H4 (cell line): ENCODE measurements at places on chromosomes 16 and 17. TPM values are rescaled to one million over a fixed set of nuclear protein-coding genes. Genes with fewer than 3 reads are reported as not detected.

KIFC3 gene
- 12.2 and 27.4 TPM in 2 replicates for total RNA-seq

TLCD2 gene
- total RNA-seq, result 1.2 and 1.4 TPM in 2 replicates

GALR2 gene
- total RNA-seq, result 0.14 TPM in 1 of 2 replicates, not detected in the other

WFIKKN1 gene
- not detected in 2 replicates for total RNA-seq

ADAMTS18 gene
- total RNA-seq, result 0.10 and 0.21 TPM in 2 replicates

CHST5 gene
- total RNA-seq, result 0.04 TPM in 1 of 2 replicates, not detected in the other

SLC12A3 gene
- not detected in 2 replicates for total RNA-seq

ZSCAN10 gene
- not detected in 2 replicates for total RNA-seq

TP53TG3 gene
- not detected in 2 replicates for total RNA-seq

- no peak for DNase-seq
Observed at GRCh38 chr16:12529582-12529981, 274.1 kb downstream of the CPPED1 start.

DNA sequence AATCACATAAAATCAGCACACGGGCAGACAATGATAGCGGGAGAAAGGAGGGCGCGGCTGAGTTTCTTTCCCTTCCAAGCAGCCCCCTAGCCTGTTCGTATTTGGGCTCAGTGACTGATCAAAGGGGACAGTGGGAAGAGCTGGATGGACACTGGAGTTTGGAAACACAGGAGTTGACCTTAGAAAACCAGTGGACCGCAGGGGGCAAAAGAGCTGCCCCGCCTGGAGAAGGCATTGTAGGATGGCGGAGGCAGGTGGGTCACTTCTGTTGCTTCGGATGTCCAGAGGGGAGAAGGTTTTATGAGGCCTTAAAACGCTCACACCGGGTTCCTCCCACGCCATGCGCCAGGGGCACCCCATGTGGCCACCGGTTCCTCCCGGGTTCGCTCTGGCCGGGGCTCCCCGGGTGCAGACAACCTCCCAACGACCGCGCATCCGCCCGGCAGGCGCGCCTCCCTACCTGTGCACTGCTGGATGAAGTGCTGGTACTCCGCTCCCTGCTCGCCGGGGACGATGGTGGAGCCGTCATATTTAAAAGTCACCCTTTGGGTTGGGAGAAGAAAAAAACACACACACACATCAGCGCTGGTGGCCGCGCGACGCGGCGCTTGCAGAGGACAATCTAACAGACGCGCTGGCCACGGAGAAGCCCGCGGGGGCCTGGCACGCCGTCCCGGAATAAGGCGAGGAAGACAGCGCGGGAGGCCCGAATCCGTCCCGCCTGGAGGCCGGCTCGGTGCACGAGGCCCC, 662 bp downstream of the COTL1 start:
- DNase-seq, result no peak

GRCh38 chr16:2986623-2987188, 6.5 kb upstream of the PKMYT1 start:
- no peak for DNase-seq

DNA sequence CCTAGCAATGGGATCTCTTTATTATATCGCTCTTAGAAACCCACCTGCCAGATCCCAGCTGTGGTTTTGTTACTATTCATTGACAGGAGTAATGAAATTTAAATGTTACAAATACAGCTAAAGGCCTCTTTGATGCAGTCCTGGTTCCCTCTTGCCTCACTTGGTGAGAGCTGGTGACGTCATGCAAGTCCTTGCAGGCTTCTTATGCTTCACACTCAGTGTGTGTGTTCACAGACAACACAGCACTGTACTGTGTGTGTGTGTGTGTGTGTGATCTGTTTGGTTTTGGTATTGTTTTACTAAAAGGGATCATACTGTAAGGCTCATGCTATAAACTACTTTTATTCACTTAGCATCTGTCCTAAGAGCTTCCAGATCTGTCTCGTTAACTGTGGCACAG, 75.0 kb downstream of the USP22 start:
- no peak for DNase-seq

GRCh38 chr16:87864331-87864989, 4.8 kb downstream of the SLC7A5 start:
- DNase-seq, result no peak

DNA sequence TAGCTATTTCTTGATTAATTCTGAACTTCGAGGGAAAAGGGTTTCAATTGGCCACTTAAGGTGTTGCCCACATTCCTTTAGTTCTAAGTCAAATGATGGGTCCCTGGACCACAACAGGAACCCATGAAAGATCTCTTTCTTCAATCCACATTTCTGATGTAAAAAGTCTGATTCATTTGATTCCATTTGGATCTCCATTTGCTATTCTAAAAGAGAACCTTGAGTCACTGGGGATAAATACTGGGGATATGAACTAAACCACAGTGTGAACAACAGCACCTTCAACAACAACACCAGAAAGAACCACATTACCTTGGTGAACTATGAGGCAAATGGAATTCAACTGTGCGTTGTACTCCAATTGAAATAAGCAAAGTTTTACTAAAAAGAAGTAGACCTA, 108.9 kb upstream of the IRX5 start:
- DNase-seq, result no peak

- DNase-seq, result no peak
Observed at GRCh38 chr17:35191001-35191695, 3.0 kb downstream of the SLC35G3 start.

GRCh38 chr16:54326266-54326662, 39.7 kb upstream of the IRX3 start:
- peak; percentile 25 for DNase-seq

GRCh38 chr16:86761111-86762031, 183.0 kb downstream of the FOXL1 start:
- DNase-seq, result peak; percentile 50

DNA sequence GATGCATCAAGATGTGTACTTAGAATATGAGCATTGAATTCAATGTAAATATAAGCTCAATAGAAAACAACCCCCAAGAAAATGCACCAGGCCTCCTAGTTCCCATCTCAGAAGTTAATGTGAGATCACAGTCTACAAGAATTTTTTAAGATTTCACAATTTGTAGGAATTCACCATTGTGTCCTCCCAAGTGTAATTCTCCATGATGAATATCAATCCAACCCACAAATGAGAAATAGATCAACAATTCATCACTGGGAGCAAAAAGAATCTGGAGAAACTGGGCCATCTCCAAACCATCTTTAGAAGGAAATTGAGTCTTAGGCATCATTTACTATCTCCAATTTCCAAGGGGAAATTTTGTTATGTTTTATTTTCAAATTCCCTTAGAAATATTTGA, 310.5 kb upstream of the GOT2 start:
- DNase-seq, result no peak

DNA sequence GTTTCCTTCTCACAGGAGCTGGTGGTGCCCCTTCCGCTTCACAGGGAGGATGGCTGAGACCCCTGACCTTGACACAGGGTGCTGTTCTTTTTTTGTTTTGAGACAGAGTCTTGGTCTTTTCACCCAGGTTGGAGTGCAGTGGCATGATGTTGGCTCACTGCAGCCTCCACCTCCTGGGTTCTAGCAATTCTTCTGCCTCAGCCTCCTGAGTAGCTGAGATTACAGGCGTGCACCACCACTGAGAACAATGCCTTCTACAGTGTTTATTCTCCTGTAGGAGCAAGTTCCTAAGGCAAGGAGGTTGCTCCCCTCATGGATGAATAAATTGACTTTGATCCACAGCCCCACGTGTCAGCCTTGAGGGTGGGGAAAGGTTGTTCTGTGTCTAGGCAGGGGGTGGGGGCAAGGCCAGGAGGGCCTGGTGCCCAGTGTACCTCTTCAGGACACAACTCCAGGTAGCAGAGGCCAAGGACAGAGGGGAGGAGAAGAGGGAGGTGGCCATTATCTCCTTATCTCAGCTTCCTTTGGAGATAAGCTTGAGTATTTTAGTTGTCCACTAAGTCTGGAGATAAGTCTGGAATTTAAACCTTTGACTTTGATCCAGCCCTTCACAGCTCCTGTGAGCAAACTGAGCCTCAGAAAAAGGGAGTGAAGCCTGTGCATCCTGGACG, 159.4 kb downstream of the SEC14L1 start:
- no peak for DNase-seq

GRCh38 chr17:9232591-9233270, 211.4 kb downstream of the NTN1 start:
- no peak for DNase-seq

- DNase-seq, result no peak
Observed at GRCh38 chr17:78219396-78220150, 5.5 kb downstream of the BIRC5 start.

- no peak for DNase-seq
Observed at GRCh38 chr17:79907850-79908249, 68.6 kb upstream of the CBX4 start.

GRCh38 chr17:71063127-71063526, 893.8 kb downstream of the KCNJ2 start:
- no peak for DNase-seq

GRCh38 chr17:4318186-4318585, 48.3 kb downstream of the UBE2G1 start:
- no peak for DNase-seq

GRCh38 chr16:56388209-56388608, 37.1 kb downstream of the AMFR start:
- DNase-seq, result no peak

DNA sequence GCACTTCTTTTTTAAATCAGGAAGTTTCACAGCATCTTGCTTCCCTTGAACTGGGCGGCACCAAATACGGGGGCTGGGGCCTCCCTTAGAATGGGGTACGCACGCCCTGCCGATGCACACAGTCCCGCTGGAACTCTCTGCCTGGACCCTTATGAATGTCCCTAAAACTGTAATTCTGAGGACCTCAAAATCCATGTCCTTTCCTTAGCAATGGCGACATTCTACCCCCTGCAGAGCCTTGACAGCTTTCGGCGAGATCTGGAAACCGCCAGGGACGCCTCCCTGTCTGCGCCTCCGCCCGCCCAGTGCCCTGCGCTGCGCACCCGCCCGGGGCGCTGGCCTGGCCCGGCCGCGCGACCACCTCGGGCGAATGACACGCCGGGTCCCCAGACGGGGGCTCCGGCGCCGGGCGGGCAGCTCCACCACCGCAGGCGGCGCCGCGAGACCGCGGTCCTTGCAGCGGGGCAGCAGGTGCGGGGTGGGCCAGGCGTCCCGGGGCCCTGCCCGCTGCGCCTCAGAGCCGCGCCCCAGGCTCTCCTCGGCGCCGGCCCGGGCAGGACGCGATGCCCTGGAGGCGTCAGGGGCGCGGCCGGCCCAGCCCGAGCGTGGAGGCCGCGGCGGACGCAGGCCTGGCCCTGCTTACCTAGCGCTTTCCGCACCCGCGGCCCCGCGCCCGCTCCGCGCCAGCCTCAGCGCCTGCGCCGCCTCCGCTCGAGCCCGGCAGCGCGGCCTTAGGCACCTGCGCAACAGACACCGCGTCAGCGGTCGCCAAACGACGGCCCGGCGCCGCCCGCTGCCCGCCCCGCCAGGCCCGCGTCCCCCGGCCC, 548 bp downstream of the HAGH start:
- no peak for DNase-seq
